Activated T-cell treated with anti-CD3 and anti-CD28 coated beads for 24 hours (primary cell): ENCODE measurements at places on chromosomes 16 and 17.

- DNase-seq, result no peak
Measured at GRCh38 chr16:51940183-51940582, 606.8 kb downstream of the TOX3 start.

GRCh38 chr16:1713331-1713730 lies 7.3 kb downstream of the MAPK8IP3 start:
- no peak for DNase-seq

DNA sequence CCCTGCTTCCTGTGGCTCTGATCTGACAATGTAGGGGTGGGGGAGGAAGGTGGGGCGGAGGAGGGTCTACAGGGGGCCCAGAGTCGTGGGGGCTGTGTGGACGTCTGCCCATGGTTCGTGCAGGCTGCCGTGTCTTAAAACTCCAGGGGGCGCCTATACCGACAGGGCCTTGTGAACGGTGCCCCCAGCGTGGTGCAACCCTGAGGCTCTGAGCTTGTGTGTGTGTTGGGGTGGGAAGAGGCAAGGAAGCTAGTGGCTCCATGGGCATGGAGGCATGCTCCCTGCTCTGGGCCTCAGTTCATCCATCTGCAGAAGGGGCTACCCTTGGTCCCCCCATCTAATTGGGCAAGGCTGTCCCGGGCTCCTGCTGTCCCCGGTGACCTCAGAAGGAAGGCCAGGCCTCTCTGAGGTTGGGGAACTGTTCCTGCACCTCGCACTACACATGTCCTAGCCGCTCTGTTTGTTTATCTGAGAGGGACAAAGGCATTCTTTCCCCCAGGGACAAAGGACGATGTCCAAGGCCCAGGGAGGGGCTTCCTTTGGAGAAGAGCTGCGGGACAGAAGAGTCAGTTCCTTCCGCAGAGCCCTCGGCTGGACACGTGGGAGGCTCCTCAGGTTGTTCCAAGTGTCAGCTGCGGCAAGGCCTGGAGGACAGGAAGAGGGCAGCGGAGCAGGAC lies 13.5 kb downstream of the CA4 start:
- DNase-seq, result no peak

DNA sequence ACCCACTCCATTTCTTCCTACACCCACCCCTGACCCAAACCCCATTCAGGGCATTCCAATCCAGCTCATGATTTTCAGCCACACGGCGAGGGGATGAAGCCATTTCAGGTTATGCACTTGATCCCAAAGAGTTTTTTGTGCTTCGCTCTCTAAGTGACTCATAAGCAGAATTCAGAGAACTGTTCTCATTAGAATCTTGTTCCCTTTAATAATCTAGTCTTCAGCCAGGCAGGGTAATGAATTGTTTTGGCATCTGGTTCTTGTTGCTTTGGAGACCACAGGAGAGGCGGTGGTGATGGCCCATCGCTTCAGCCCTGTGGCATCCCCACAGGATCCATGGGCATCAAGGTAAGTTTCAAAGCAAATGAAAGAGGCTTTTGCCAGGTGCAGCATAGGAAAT lies 4.8 kb upstream of the KRT31 start:
- DNase-seq, result no peak

- DNase-seq, result no peak
Measured at GRCh38 chr17:6021011-6021400, 49.2 kb upstream of the WSCD1 start.

- DNase-seq, result no peak
Measured at GRCh38 chr16:65119901-65120401, 1.9 kb downstream of the CDH11 start.

- no peak for DNase-seq
Measured at GRCh38 chr17:51132964-51133319, 12.3 kb upstream of the SPAG9 start.

GRCh38 chr17:64496348-64496785 lies 487 bp downstream of the POLG2 start:
- DNase-seq, result no peak

GRCh38 chr17:27233059-27233458 lies 60.9 kb upstream of the WSB1 start:
- no peak for DNase-seq

DNA sequence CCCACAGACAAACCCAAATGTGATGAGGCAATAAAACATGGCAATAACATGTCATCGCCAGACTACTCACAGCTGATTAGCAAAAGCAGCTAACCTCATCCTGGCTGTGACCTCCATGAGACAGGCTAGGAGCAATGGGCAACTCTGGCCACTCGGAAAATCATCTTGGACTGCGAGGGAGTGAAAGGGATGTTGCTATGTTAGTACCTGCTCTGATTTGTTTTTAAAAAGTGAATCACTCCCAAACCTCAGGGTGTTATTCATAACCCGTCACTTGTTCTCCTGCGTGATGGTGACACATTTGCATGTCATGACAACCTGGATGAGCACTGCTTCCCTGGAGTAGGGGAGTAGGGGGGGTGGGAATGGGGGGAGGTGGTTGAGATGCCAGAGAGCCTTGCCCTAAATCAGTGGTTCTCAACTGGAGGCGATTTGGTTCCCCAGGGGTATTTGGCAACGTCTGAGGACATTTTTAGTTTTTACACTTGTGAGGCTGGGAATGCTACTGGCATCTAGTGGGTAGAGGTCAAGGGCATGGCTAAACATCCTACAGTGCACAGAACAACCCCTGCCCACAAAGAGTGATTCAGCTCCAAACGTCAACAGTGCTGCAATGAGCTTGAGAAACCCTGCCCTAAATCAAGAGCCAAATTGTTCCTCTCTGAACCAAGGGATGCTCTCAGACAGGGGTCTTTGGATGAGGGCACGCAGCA lies 241.7 kb downstream of the SOX9 start:
- no peak for DNase-seq

- DNase-seq, result no peak
Measured at GRCh38 chr17:72233986-72234385, 113.2 kb downstream of the SOX9 start.
